Inflammatory macrophage treated with lipopolysaccharide for 1 hour (primary cell): ENCODE measurements at places on chromosomes 5 and 9.
A peak's percentile ranks its signal among the peaks of the same experiment; 100 is the strongest.

DNA sequence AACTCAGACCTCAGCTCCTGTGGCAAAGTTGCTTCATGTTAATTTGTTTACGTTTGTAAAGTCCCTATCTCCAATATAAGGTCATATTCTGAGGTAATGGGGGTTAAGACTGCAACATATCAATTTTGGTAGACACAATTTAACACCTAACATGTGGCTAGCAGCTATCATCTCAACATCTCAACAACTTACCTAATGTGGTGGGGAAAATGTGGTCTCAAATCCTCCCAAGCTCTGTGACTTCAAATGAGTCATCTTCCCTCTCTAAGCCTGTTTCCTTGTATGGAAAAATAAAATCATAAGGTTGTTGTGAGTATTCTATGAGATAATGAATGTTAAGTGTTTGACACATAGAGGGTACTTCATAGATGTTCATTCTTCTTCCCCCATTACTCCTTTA lies 443.3 kb downstream of the CDK5RAP2 start:
- no peak for DNase-seq

- peak; percentile 28 for DNase-seq
Observed at GRCh38 chr5:146510559-146511125, 5.3 kb downstream of the GPR151 start.

- DNase-seq: peak; percentile 89
Observed at GRCh38 chr9:115058684-115059315, 59.2 kb downstream of the TNC start.

DNA sequence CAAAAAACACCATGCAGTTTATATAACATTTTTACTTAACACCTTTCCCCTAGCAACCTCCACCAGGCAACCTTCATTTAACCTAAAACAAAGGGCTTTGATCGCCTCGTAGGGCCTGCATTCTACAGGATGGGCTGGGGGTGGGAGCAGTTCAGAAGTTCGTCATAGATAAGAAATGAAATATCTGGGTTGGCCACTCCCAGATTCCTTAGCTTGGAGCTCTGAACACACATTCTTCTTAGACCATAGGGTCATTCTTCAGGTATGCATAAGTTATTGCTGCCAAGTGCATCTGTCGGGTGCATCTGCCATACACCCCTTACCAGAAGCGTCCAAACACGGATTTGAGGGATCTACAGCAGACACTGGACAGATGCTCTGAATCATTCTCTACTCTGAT lies 4.3 kb upstream of the SLC22A5 start:
- DNase-seq: no peak

DNA sequence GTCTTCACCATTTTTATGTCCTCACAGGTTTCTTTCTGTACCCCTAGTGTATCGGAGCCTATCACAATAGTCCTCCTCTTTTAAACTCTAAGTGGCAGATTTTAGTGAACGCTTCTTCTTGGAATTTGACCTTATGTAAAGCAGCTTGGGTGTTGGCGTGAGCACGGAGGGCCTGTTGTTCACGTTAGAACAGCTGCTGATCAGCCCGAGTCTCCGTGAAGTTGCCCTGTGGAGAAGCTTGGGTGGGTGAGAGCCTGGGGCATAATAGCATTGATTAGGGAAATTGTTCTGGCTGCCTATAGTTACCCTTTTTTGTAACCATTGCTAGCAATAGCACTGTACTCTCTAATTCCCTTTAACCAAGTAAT lies 167.0 kb upstream of the OTULINL start:
- DNase-seq: no peak

- DNase-seq: peak; percentile 79
Observed at GRCh38 chr5:67182301-67182790, 14.3 kb downstream of the CD180 start.

DNA sequence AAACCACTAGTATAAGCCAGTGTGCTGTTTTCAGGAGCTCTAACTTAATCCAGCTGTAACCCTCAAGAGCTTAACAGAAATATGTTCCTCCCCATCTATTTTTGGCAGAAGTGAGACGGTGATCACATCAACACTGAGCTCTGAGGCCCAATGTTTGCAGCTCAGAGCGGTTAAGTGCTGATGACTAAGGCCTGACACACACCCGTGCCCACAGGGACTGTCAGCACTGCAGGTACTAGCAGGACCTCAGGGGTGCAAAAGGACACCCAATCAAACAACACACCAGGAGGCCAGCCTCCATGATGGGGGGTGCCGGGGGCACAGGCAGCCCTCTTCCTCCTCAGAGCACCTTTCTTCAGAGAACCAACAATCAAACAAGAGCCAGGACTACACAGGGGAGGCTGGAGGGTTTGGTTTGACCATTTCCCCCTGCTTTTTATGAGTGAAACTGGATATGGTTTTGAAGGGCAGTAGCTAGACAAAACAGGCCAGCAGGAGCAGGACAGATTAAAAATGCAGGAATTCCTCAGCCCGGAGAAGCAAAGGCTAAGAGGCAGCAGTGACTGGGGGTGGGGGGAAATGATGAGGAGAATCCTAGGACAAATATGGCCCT lies 61.3 kb downstream of the RAPGEF1 start:
- DNase-seq: peak; percentile 64

DNA sequence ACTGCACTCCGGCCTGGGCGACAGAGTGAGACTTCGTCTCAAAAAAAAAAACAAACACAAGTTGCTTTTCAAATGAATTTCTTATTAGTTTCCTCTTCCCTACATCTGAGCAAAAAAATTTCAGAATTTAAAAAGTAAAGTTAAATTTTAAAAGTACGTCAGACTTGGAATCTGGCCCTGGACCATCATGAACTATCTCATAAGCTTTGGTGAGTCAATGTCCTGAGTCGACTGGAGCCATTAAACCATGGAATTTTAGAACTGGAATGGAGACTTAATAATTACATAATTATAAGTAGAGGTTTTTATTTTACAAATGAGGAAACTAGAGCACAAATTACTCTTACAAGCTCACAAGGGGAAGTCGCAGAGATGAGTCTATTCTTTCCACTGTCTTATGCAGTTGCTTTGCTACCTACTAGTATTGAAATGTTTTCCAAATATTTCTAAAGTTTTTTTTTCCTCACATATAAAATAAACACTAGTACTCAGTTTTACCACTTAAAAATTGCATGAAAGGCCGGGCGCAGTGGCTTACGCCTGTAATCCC lies 98.0 kb upstream of the ZNF608 start:
- no peak for DNase-seq

- peak; percentile 25 for DNase-seq
Observed at GRCh38 chr5:80346055-80346454, 26.3 kb downstream of the SPZ1 start.

DNA sequence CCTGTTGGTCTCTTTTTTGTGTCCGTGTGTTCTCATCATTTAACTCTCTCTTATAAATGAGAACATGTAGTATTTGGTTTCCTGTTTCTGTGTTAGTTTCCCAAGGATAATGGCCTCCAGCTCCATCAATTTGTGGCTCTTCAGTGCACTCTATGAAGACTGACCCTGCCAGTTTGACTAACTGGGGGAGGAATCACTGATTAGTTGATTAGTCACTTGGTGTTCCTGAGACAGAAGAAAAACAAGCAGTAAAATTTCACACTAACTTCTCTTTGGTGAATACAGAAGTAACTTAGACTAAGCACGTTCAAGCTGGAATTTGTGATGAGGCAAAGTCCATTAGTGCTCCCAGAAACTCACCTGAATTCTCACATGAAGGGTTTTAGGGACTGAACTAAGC lies 495.8 kb upstream of the RORB start:
- DNase-seq: no peak

GRCh38 chr9:88777498-88778312 lies 213.6 kb upstream of the S1PR3 start:
- DNase-seq: peak; percentile 48

DNA sequence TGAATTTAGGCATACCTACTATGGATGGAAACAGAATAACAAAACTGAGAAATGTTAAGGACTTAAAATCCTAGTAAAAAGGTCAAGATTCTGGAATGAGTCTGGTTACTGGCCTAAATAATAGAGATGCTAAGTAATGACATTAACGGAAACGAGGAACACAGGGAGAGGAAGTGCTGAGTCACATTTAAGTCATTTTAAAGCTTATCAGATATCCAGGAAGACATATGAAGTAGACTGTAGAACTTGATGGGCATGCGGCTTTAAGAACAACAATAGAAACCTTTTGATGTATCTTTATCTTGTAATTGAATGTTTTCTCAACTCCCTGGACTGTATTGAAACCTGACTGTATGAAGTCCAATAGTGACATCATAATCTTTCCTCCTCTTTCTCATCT lies 1251.4 kb upstream of the CDH6 start:
- DNase-seq: no peak

GRCh38 chr9:131672451-131672850 lies 67.4 kb downstream of the RAPGEF1 start:
- no peak for DNase-seq

DNA sequence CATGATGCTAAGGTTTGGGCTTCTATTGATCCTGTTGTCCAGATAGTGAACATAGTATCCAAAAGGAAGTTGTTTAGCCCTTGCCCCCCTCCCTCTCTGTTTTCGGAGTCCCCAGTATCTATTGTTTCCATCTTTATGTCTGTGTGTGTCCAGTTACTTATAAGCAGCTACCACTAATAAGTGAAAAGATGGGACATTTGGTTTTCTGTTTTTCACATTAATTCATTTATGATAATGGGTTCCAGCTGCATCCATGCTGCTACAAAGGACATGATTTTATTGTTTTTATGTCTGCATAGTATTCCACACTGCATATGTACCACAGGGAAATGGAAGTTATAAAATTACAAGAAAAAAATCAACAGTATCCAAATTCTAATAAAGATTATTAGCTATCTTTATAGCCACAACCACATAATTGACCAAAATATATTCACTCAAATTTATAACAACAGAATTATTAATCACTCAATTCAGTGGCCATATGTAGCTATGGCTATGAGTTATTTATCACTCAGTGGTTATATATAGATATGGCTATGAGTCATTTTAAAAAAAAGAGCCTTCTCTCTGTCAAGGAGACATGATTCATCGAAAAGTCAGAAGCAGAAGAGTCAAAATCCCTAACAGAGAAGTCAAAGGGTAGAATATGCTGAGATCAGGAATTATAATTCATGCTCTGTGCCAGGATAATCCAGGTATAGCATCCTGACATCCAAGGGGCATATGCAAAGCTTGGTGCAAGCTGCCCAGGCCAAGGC lies 367.5 kb downstream of the DEPDC1B start:
- peak; percentile 13 for DNase-seq

DNA sequence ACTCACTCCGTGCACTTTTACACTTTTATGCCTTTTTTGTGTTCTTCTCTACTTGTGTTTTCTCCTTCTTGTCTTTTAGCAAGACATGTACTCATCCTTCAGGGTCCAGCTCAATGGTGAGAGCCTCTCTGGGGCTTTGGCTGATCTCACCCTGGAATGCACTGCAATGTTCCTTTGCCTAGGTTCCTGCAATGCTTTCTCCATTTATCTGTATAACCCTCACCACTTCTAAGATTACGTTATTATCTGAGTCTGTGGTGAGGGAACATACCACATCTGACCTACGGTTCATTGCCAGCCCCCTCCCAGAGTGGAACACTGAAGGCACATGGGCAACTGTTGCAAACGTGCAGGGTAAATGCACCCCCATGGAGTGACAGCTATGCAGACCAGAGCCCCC lies 47.3 kb downstream of the KCNIP1 start:
- no peak for DNase-seq

GRCh38 chr5:21807953-21808352 lies 1045.2 kb downstream of the CDH12 start:
- DNase-seq: peak; percentile 51
